MV-4-11 (cell line): ENCODE measurements at places on chromosomes 12 and 14.

DNA sequence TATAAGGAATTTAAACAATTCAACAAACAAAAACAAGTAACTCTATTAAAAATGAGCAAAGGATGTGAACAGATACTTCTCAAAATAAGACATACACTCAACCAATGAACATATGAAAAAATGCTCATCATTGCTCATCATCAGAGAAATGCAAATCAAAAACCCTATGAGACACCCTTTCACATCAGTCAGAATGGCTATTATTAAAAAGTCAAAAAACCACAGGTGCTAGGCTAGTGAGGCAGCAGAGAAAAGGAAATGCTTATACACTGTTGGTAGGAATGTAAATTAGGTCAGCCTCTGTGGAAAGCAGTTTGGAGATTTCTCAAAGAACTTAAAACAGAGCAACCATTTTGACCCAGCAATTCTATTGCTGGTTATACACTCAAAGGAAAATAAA lies 52.0 kb downstream of the NAV3 start:
- DNase-seq = no peak

DNA sequence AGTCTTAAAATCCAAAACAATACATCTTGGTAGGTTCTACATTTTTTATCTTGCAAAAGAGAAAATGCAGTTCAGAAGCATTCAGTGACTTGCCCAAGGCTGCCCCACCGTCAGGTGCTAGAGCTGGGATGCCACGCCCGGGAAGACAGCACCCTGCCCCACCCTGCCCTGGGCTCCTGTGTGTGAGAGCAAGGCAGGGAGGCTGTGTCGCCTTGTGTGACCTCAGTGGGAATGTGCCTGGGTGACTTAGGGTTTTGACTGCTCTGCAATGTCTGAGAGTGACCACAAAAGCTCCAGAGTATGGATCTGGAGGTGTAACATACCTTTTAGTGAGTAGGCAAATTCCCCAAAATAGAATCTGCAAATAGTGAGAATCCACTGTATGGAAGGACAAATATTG lies 60.0 kb downstream of the AACS start:
- no peak for DNase-seq

GRCh38 chr12:51593539-51593938 lies 2.5 kb downstream of the SCN8A start:
- peak; percentile 45 for DNase-seq

DNA sequence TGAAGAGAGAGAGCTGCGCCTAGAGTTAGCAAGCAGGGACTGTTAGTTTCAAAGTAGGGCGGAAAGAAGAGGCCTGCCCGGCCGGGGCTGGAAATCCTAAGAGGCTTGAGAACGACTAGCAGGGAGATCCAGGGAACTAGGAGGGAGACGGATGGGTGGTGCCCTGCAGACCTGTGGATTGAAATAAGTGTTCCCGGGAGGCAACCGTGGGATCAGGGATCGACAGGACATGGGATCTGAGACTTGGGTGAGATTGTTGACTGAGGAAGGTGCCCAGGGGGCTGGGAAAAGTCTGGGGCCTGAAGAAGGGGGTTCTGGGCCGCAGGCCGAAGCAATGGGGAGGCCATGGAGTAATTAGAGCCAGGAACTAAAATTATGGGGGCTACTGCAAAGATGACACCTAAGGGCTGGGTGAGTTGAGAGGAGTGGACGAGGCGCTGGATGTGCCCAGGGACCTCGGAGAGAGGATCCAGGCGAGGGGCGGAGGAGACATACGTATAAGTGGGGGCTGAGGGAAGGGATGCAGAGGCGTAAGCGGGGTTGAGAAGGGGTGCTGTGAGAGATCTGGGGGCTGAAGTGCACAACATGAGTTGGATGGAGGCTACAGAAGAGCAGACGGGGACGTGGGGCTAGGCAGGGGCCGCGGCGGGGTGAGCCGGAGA lies 635 bp downstream of the LTA4H start:
- no peak for DNase-seq
